ENCODE measurements at places on chromosomes 13 and 19.
A peak's percentile ranks its signal among the peaks of the same experiment; 100 is the strongest.

DNA sequence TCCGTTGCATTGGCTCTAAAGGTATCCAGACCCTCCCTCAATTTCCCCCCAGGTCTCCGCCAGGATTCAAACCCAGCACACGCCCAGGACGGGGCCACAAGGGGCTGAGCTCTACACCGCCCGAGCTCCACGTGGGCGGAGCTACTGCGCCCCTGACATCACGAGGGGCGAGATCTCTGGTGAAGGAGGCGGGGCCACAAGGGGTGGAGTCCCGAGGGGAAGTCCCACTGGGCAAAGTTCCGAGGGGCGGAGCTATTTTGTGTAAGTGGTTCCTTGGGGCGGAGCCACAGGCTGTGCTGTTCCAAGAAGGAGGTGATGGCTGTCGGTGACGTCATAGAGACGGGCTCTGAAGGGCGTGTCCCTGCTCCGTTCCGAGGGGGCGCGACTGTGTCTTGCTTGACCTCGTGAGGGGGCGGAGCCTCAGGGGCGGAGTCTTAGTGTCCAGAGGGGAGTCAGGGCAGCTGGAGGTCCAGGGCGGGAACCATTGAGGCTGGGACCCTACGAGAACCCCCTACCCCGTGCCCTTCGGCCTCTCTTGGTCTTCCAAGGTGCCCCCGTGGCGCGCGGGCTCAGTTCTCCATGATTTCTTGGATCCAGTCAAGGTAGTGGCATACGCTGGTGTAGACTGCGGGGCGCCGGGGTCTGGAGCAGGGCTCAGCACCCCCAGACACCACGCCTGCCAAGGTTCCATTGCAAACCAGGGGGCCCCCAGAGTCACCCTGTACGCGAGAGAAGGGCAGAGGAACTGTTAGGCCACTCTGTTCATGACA lies 1.3 kb upstream of the KLK8 start:
- peak; percentile 41 for DNase-seq

DNA sequence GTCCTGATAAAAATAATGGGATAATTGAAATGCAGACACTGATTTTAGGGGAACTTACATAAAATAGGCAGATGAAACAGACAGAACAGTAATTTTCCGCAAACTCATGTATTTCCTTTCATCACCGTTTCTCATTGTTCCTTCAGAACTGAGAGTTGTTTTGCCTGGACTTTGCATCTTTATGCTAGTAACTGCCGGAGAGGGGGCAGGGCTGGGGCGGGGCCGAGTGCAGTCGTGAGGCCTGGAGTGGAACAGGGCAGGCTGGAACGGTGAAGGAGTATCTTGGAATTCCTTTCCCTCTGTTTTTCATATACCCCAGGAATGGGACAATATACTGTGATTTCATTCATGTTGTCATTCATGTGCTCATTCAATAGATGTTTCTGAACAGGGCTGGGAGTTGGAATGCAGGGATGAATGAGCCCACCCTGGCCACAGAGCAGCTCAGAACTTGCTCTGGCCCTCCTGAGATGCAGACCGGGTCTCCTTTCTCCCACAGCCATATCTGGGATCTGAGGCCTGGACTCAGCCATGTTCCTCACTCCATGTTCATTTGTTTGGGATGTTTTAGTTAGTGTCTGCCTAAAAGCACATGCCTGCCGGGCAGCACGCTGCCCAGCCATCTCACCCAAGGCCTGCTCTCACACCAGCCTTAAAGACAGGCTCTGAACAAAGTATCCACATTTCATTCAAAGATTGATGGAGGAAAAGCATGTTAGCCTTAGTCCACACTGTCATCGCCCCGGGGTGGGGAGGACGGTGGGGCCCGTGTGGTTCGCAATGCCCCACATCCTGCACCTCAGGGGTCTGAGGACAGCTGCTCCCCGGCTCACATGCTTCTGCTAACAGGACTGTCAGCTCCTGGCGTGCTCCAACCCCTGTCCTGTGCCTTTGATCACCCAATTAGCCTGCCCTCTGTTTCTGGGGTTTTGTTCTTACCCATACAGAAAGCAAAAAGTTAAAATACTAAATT lies 92.9 kb downstream of the SOX1 start:
- no peak for DNase-seq

- no peak for DNase-seq
Observed at GRCh38 chr13:43095771-43096719, 72.7 kb downstream of the DNAJC15 start.

DNA sequence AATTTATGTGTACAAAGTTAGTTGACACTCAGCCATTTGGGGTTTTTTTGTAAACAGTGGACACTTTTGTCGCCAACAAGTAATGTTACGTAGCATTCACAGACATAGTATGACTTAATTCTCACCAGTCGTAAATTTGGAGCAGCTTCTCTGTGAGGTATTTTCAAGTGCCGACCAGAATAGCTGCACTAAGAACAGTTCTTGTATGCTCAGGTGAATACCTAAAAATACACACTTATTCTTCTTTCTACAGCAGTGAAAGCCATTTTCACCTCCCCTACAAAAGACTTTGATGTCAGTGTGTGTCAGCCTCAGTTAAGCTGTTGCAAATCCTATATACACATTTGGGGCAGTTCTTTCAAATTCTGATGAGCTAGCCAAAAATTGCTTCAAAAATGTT lies 206.5 kb downstream of the ENOX1 start:
- DNase-seq: no peak

DNA sequence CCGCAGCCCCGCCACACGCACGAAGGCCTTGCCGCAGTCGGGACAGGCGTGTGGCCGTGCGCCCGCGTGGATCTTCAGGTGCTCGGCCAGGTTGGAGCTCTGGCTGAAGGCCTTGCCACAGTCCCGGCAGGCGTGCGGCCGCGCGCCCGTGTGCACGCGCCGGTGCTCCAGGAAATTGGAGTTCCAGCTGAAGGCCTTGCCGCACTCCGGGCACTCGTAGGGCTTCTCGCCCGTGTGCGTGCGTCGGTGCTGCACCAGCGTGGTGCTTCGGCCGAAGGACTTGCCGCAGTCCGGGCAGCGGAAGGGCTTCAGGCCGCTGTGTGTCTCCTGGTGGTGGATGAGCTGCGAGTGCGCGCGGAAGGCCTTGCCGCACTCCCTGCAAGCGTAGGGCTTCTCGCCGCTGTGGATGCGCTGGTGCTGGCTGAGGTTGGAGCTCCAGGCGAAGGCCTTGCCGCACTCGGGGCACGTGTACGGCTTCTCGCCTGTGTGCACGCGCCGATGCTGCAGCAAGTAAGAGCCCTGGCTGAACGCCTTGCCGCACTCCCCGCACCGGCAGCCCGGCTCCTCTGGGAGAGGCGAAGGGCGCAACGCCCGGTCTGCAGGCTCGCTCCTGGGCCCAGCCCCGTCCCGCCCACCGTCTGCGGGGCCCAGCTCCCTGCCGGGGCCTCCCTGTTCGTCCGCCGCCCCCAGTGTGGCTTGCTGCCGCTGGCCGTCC lies 3.6 kb upstream of the A1BG start:
- DNase-seq: peak; percentile 52

DNA sequence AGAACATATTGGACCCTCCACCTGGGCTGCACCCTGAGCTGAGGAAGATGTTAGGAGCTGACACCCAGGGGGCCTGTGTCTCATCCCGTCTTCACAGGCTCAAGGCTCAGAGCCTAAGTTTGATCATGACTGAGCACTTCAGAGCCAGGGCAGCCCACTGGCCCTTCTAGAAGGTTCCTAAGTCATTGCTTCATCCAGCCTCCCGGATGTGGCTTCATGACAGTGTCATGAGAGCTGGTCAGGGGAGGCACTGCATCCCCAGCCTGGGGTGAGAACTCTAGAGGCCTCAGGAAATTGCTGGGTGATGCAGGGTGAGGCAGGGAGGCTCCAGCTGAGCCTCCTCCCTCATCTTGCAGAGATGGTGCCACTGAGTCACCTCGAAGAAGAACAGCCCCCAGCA lies 24.9 kb upstream of the PIK3R2 start:
- DNase-seq: no peak
